Stimulated activated CD4-positive, alpha-beta T cell treated with anti-CD3 and anti-CD28 coated beads, Interleukin-1b, Interleukin-23, amount 100 ng/mL, for 1 hour (primary cell): ENCODE measurements at places on chromosomes 12 and 14.

DNA sequence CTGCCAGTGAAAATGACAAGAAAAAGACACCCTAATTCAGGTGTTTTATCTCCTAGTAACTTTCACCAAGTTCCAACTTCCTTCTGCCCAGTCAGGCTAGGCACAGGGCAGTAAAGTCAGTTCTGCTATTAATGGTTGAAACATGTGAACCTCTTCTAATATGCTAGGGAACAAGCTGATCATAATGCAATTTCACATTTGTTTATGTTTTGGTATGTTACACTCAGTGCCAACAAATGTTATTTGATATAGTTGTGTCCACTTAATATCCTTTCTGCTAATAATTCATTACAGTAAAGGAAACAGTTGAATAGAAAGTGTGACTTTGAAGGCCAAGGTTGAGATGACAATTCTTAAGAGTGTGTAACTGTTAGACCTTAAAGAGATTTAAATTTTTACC is 17.2 kb downstream of the NT5DC3 start:
- no peak for DNase-seq

DNA sequence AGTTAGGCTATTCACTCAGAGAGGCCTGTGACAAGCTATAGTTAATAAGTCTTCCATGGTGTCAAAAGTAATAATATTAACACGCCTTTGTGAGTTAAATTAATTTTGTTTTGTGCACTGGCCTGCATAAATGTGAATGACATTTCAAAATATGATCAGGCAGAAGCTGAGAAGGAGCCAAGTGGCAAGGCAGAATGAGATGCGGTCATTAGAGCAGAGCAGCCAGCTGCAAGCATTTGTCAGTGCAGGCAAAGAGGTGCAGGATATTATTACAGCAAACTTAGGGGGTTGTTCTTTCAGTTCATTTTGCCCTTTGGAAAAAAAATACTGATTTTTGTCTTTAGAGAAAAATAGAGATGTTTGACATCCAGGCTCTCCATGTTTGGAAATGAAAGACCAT is 364.5 kb downstream of the PAWR start:
- DNase-seq, result no peak

GRCh38 chr14:25537846-25538455 is 488.0 kb upstream of the STXBP6 start:
- DNase-seq, result no peak

- DNase-seq, result no peak
Observed at GRCh38 chr12:55877824-55878223, 35.1 kb upstream of the MMP19 start.

DNA sequence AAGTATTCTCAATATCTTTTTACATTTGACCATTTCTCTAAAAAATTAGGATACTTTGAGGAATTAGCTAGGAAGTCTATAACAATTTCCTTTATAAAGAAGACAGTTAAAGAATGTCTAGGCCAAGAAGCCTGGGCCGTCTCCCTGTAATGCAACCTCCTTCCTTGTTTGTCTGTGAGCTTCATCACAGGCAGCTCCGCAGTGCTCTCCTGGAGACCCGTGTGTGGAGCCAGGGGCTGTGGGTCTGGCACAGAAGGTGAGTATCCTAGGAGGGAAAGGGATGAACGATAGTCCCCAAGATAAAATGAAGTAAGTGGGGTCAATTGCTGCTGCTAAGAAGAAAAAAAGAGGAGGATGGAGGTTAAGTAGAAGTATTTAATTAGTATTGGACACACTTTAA is 31.8 kb upstream of the ATP23 start:
- no peak for DNase-seq

- no peak for DNase-seq
Observed at GRCh38 chr14:46018846-46019420, 632.6 kb downstream of the RPL10L start.

DNA sequence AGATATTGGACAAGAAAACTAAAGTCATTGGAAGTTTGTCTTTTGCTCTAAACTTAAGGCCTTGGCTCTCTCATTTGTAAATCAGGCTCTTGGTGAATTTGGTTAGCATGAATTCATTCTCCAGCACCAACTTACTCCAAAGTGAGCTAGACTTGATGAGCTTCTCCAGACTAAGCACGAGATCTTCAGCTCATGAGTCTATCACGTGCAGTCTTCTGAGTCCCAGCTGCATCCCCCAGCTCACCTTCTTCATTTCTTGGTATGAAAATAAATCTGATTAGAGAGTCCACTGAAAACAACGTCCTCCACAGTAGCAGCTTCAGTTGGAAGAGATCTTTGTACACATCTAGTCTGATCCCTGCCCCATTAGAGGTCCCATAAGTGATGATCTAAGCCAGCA is 52.5 kb upstream of the DDX11 start:
- no peak for DNase-seq

- DNase-seq, result no peak
Observed at GRCh38 chr12:1501695-1502378, 92.5 kb downstream of the FBXL14 start.

GRCh38 chr12:95116773-95117172 is 43.4 kb upstream of the NR2C1 start:
- no peak for DNase-seq

DNA sequence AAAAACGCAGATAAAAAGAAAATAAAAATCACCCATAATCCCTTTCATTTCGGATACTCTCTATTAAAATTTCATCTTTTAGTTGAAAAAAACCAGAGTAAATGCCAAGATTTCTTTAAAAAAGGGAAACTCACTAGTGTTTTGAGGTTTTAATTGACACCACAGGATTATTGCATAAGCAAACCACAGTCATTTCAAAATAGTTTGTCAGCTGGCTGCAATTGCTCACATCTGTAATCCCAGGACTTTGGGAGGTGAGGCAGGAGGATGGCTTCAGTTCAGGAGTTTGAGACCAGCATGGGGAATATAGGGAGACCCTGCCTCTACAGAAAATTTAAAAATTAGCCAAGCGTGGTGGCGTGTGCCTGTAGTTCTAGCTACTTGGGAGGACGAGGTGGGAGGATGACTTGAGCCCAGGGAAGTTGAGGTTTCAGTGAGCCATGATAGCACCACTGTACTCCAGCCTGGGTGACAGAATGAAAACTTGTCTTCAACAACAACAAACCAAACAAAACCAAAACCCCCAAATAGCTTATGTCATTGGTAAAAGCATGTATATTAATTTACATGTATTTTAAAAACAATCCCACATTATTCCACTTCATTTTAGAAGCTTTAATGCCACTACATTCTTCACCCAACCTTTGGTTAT is 48.8 kb downstream of the SYNE2 start:
- no peak for DNase-seq

- DNase-seq, result no peak
Observed at GRCh38 chr12:108985750-108986149, 35.1 kb downstream of the SVOP start.

DNA sequence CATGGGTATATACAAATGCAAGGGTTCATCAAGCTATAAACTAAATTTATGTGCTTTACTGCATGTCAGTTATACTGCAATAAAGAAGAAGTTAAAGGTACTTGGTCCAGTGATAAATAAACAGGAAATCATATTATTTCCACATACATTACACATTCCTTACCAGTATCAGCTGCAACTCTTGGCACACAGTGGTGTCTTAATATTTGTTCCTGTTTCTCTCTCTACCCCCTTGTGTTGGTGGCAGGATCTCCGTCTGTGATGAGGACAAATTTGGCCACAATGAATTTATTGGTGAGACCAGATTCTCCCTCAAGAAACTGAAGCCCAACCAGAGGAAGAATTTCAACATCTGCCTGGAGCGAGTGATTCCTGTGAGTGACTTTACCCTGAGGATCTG is 19.2 kb upstream of the OAS1 start:
- no peak for DNase-seq

GRCh38 chr14:28059254-28059653 is 707.3 kb upstream of the FOXG1 start:
- DNase-seq, result no peak

GRCh38 chr12:65811968-65812700 is 12.1 kb upstream of the HMGA2 start:
- DNase-seq, result no peak

GRCh38 chr14:40292664-40293063 is 860.4 kb upstream of the FBXO33 start:
- DNase-seq, result no peak
